ENCODE measurements at places on chromosomes 5 and 9.
A peak's percentile ranks its signal among the peaks of the same experiment; 100 is the strongest.

GRCh38 chr9:86349271-86349670, 4.9 kb downstream of the TUT7 start:
- DNase-seq = no peak

DNA sequence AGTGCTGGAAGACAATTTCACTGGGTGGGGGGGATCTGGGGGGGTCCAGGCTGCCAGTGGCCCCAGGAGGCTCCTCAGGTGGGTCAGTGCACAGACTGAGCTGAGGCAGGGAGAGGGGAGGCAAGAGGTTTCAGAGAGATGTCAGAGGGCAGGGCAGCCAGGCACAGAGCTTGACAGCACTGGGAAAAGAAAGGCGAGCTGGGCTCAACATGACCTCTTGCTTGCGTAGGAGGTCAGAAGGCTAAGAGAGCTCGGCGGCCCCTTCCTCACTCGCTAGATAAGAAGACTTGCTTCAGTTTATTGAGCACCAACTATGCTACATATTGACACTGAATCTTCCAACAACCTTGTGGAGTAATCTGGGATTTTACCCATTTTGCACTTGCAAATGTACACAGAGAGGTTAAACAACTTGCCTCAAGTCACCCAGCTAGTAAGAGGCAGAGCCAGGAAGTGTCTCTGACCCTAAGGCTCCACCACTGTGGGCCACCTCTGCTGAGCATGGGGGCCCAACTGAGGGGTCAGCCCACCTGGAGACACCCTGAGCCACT, 3.5 kb downstream of the PDLIM7 start:
- no peak for DNase-seq

DNA sequence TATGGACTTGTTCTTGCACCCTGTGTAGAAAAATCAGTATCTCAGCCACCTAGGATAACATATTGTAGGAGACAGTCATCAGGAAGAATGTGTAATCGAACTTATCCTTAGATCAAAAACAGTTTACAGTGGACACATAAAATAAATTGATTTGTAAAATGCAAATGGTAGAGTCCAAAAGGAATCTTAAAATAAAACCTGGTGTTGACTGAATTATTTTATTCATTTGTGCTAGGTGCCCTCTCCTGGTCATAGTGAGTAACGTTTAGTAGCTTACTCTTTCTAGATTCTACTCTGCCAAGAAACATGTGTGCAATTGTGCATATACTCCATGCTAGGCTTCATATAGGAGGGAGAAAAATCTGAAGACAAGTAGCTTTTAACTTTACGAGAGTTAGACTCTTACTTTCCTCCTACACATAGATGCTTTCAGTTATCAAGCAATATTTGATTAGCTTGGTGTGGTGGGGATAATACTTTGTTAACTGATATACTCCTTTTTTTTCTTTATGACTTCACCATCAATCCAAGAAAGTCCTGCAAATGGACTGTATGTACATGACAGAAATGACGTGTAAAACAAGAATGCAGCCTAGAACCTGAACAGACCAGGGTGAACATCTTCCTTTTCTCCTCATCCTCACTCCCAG, 23.7 kb upstream of the LOX start:
- no peak for DNase-seq

DNA sequence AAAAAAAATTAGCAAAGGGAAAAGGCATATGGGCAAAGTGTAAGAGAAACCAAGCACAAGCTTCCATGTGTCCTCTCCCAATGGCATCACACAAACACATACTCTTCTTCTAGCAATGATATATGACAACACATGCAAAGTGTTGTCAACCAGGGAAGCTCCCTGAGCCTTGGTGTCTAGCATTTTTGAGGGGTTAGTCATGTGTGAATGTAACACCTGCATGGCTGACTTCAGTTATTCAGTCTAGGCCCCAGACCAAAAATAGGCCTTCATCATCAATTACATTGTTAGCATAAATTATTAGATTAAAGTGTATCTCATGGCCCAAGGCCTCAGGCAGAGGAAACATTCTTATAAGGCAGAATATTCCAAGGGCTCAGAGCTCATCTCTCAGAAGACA, 450.0 kb downstream of the TLE1 start:
- DNase-seq = no peak

- DNase-seq = no peak
Measured at GRCh38 chr5:130323804-130324454, 419.7 kb downstream of the CHSY3 start.

DNA sequence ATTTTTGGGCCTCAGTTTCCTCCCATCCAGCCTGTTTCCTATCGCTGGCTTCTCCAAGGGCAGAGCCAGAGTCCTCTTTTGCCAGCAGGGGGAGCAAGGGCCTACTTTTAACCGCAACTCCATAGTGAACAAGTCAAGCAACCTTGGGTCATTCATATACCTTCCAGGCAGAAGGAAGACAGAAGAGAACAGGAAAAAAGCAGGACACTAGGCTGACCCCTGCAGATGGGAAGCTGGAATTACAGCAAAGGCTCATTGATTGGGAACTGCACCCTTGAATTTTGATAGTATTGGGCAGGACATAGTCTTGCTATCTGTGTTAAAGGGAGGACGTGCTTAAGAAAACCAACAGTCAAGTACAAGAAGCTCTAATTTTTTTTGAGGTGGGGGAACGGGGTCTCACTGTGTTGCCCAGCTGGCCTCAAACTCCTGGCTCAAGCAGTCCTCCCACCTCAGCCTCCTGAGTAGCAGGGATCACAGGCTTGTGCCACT, 30.1 kb downstream of the QRFP start:
- peak; percentile 46 for DNase-seq

DNA sequence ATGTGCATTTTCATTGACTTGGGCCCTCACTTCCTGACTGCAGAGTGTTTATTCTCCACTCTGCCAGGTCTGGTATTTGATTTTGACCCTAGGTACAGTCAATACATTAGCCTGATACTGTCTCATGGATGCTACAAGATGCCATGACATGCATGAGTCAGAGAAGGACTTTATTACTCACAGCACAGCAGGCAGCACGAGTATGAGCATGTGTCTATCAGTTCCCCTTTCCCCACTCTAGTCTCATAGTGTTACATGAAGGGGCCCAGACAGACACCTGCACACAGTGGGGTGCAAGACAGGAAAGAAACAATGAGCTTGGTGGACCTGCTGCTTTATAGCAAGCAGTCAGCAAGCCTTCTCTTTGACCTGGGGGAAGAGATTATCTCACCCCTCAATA, 19.6 kb downstream of the ITGA2 start:
- DNase-seq = no peak

- no peak for DNase-seq
Measured at GRCh38 chr9:1125741-1126140, 75.6 kb downstream of the DMRT2 start.

DNA sequence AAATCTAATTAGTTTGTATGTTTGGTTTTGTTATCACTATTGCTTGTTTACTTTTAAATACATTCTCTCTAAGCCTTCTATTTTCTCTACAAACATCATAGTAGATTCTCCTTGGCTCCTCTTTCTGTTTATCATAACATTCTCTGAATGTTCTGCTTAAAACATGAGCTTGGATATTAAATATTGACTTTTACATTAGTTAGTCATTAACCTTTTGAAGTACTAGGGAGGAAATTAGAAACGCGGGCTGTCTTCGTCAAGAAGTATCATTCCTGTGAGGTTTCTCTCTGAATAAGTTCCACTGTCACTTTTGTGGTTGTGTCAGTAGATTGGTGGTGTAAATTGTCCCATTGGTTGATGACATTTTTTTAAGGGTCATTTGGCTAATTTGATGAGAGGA, 821.5 kb downstream of the EFNA5 start:
- no peak for DNase-seq

GRCh38 chr5:150895431-150896428, 9.1 kb downstream of the ZNF300 start:
- no peak for DNase-seq

GRCh38 chr9:94586814-94587213, 6.8 kb downstream of the FBP2 start:
- no peak for DNase-seq

DNA sequence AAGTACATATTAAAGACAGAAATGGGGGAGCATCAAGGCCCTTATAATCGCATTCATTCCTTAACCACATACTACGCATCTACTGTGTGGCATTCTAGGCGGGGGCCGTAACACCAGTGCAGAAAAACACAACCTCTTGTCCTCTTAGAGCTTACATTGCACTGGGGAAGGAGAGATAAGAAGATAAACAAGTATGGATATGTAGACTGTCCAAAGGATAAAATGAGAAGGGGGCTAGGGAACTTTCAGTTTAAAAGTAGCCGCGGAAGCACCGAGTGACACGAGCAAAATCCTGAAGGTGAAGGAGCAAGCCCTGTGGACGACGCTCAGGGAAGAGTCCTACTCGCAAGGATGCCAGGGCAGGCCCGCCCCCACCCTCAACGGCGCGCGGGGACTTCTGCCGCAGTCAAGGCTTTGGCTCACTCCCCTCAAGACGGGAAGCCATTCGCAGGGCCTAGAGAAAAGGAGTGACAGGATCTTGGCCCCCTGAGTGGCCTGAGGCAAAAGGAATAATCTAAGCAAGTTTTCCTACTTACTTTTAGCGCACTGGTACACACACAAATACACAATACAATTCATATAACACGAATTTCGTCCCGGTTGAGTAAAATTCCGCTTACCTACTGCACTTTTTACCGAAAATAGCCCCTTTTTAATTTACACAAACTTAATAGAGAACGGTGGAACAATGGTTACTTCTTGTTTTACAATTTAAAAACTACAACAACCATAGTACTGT, 1.3 kb upstream of the NIPBL start:
- peak; percentile 41 for DNase-seq

- no peak for DNase-seq
Measured at GRCh38 chr5:96730586-96730985, 68.4 kb downstream of the CAST start.

GRCh38 chr9:75083188-75083970, 4.6 kb downstream of the NMRK1 start:
- DNase-seq = peak; percentile 33

- no peak for DNase-seq
Measured at GRCh38 chr5:142841511-142842265, 71.5 kb downstream of the ARHGAP26 start.

All from activated CD4-positive, alpha-beta T cell treated with anti-CD3 and anti-CD28 coated beads, Interleukin-2, amount 50 U/mL, for 1 hour (primary cell).